Stimulated activated CD4-positive, alpha-beta T cell treated with anti-CD3 and anti-CD28 coated beads, Interleukin-2, amount 100 ng/mL, for 24 hours (primary cell): ENCODE measurements at places on chromosomes 6 and 20.

- DNase-seq = no peak
Observed at GRCh38 chr6:38179300-38179699, 359.8 kb downstream of the ZFAND3 start.

GRCh38 chr6:19827247-19827646 lies 9.9 kb upstream of the ID4 start:
- no peak for DNase-seq

DNA sequence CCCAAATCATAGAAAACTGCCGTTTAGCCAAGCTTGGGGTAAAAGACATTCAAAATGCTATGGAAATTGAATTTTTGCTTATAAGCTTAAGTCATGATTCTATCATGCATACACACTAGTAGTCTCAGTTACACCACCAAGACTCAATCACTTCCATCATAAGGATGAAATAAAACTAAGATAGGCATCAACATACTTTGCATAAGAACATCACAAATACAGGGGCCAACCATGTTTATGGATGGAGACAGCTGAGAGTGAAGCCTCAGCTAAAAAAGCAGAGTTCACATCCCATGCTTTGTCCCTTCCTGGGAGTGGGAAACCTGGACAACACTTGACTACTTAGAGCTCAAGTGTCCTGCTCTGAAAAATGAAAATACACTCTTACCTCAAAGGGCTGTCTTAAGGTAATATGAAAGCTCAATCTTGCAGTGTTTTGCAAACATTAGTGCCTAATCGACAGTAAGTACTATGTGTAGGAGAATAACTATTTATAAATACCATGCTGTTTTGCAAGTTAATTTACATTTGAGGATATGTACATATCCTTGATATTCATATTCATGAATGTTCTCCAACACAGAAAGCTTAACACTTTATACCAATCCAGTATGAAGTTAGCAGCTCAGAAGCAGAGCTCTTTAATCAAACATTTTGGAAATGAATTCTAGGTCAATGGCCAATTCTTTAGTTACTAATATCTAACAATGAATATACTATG lies 32.0 kb upstream of the SMIM28 start:
- DNase-seq = no peak

- no peak for DNase-seq
Observed at GRCh38 chr20:549722-550496, 6.3 kb upstream of the CSNK2A1 start.

DNA sequence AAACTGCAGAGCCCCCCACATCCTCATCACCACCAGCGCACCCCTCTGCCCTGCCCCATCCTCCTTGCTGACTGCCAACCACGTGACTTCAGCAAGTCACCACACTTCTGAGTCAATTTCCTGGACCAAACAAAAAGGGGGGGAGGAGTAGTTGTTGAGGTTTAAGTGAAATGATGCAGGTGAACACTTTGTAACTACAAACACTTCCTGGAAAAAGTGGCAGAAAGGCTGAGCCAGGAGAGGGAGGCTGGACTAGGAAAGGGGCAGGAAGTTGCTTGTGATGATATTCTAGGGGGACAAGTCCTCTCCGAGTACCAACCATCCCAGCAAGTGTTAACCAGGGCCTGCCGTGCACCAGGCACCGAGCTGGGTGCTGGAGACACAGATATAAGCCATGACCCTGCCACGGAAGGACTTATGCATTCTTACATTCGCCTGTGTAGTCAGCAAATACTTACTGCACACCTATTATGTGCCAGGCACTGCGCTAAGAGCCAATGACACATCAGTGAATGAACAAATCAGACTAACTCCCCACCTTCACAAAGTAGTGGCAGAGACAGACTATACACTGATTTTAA lies 67.3 kb downstream of the PREX1 start:
- DNase-seq = peak; percentile 55

GRCh38 chr20:46970937-46971630 lies 76.4 kb downstream of the EYA2 start:
- no peak for DNase-seq

- DNase-seq = no peak
Observed at GRCh38 chr6:150255840-150256239, 113.0 kb upstream of the IYD start.

- no peak for DNase-seq
Observed at GRCh38 chr6:124066269-124066668, 262.6 kb downstream of the NKAIN2 start.

DNA sequence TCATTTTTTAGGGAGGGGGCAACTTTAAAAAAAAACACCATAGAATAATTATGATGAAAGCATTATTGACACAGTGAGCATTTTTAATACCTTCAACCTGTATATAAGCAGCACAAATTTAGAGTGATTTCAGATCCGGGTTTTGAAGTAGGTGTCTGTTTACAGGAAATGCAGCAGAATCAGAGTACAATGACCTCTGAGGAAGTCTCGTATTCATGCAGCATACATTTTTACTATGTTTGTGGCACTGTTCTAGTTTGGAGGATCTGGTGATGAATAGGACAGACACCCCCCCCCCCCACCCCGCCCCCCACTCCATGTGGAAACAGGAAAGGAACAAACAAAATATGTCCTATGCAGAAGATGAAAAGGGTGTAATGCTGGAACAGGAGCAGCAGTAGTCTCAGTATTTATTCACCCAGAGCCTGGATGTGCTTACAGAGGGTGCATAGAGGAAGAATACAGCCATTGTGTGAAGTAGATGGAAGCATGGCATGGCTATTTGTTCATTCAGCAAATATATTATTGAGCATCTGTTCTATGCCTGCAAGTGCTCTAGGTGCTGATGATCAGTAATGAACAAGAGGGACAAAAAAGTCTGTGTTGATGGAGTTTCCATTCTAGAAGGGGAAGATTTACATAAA lies 19.7 kb downstream of the VAPB start:
- no peak for DNase-seq

- DNase-seq = no peak
Observed at GRCh38 chr20:11826334-11826733, 91.4 kb upstream of the BTBD3 start.

DNA sequence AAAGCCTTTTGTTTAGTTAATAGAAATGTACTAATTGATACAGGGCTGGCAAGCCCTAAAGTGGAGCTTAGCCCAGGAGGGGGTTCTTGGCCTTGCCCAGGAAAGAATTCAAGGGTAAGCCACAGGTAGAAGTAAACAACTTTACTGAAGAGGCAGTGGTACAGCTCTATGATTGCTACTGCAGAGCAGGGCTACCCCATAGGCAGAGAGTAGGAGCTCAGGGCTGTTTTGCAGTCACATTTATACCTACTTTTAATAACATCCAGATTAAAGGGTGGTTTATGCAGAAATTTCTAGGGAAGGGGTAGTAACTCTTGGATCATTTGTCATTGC lies 680.4 kb upstream of the GJE1 start:
- no peak for DNase-seq

DNA sequence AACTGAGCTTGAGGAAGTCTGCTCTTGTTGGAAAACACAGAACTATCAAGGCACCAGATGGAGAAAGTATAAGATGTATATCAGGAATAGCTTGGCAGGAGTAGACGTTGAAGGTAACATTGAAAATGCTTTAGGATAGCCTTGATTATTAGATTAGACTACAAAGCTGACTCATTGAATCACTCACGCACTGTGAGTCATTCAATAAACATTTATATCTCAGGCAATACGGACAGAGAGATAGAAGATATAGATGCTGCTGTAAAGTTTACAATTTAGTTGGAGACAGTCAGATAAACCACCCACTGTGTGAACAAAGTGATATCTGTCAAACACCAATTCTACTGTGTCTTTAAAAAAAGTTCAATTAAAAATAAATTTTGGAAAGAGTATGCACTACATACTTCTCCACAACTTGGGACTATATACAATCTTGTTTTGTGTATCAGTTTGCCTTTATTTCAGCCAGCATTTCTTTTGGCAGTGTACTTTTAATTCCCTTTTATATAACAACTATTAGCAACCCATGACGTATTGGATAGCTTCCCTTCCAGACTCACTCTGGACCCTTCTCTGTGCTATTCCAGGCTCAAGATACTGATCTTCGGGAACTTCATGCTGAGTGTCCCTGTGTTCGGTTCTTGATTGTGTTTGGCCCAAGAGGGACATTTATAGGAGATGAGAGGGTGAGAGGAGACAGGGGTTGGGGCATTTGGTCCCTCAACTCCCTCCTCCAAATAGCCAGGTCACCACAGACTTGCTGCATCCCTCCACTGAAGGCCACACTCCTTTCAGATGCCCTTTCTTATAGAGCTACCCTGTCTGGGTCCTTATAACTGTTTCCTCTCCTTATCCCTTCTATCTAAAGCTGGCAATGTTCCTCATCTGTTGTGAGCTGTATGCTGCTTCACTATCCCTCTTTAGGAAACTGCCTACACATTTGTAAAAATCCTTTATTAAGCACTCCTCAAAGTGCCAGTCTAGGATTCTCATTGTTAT lies 176.6 kb upstream of the PTPRK start:
- no peak for DNase-seq

- DNase-seq = no peak
Observed at GRCh38 chr6:54072635-54073313, 38.5 kb upstream of the MLIP start.

DNA sequence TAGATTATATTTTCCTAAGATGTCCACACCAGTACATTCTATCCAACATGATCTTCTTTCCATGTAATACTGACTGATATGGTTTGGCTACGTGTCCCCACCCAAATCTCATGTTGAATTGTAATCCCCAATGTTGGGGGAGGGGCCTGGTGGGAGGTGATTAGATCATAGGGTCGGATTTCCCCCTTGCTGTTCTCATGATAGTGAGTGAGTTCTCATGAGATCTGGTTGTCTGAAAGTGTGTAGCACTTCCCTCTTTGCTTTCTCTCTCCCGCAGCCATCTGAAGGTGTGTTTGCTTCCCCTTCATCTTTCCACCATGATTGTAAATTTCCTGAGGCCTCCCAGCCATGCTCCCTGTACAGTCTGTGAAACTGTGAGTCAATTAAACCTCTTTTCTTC lies 12.2 kb upstream of the HBS1L start:
- DNase-seq = peak; percentile 47

DNA sequence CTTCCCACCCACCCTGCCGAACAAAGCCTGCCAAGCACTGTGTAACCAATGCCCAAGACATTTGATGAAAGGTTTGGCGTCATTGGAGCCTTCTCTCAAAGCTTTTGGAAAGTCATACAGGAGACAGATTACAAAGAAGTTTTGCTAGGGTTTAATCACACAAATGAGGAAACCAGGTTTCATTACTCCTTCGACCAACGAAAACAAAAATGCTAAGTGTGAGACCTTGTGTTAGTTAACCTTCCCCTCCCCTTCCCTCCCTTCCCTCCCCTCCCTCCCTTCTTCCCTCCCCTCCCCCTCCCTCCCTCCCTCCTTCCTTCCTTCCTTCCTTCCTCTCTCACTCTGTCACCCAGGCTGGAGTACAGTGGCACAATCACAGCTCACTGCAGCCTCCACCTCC lies 96.1 kb upstream of the CD83 start:
- DNase-seq = no peak

DNA sequence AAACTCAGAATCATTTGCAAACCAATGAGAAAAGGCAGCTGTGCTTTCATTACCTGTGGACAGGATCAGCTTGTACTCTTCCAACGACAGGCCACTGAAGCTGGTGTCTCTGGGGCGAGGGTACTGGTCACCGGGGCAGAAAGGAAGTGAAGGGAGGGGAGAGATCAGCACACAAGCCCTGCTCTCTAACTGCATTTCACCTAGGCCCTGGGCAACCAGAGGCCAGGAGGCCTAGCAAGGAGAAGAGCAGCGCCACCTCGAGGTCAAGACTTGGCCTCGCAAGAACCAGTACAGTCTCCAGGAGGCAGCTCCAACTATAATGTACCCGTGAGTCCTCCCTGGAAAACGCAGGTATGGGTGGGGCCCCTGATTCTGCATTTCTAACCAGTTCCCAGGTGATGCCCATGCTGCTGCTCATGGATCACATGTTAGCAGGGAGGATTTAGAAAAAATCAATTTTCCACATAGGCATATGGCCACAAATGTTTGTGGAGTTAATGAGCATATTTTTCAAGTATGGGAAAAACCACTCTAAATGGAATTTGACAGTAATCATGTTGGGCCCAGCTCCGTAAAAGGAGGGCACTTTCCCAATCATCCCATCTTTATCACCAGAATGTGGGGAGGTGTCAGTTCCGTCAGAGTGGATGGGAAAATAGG lies 11.0 kb downstream of the UQCC2 start:
- DNase-seq = peak; percentile 75

DNA sequence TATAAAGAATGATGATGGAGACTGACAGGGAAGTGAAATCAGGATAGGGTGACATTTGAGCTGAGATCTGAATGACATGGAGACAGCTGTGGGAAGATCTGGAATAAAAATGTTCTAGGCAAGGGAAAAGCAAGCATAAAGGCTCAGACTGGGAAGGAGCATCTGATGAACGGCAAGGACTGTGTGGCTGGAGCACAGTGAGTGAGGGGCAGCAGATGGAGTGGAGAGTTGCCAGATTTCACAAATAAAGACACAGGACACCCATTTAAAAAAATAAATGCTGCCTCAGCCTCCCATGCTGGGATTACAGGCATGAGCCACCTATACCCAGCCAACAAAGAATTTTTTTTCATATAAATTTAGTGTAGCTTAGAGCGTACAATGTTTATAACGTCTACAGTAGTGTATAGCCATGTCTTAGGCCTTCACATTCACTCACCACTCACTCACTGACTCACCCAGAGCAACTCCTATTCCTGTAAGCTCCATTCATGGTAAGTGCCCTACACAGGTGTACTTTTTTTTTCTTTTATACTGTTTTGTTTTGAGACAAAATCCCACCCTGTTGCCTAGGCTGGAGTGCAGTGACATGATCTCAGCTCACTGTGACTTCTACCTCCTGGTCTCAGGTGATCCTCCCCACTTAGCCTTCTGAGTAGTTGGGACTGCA lies 2.4 kb upstream of the ZBTB24 start:
- no peak for DNase-seq

- DNase-seq = no peak
Observed at GRCh38 chr20:24117383-24117782, 128.8 kb upstream of the GGTLC1 start.

- DNase-seq = no peak
Observed at GRCh38 chr6:143125864-143126573, 65.3 kb downstream of the AIG1 start.

- DNase-seq = no peak
Observed at GRCh38 chr6:108920751-108921150, 72.5 kb downstream of the ARMC2 start.

GRCh38 chr6:70575899-70576495 lies 9.3 kb downstream of the SDHAF4 start:
- DNase-seq = no peak

- DNase-seq = no peak
Observed at GRCh38 chr6:160221423-160221822, 37.2 kb downstream of the SLC22A2 start.
